ENCODE measurements at places on chromosomes 7 and 10.

- no peak for DNase-seq
These were observed 757.3 kb upstream of the AUTS2 start for GRCh38 chr7:68840991-68841390.

- no peak for DNase-seq
These were observed 353.3 kb upstream of the SORCS1 start for GRCh38 chr10:107517811-107518210.

GRCh38 chr10:79045566-79046175 lies 23.1 kb upstream of the ZMIZ1 start:
- DNase-seq: no peak

DNA sequence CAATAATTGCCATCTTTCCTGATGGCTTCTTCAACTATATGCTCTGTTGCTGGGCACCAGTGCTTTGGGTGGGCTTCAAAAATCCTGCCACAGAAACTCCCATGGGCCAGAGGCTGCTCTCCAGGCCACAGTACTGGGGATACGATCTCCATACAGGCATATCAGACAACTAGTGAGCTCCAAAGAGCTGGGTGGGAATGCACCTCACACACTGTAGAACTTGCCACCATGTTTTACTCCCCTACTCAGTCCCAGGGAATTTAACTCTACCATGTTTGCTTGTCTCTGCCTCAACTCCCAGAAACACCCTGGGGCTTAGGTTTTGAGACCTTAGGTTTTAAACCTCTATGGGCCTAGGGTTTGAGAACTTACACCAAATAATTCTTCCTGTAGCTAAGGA lies 20.5 kb upstream of the TRUB1 start:
- DNase-seq: no peak

DNA sequence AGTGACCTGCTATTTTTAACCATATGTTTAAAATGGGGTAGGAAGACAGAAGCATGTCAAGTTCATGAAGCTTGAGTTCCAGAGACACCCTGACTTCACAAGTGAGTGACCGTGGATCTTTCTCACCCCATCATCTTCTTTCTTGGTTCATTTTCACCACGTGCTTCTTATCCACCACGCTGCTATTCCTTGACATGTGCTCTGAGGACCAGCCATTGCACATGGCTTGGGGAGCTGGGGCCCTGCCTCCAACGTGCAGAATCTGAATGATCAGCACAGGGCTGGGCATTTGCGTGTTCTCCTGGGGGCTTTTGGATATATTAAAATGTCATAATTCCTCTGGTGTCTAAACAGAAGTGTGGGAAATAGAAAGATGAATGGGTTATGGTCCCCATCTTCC lies 25.0 kb upstream of the GTPBP4 start:
- DNase-seq: no peak

GRCh38 chr10:5070648-5071410 lies 23.4 kb upstream of the AKR1C3 start:
- DNase-seq: no peak

GRCh38 chr10:4062751-4063150 lies 277.7 kb upstream of the KLF6 start:
- DNase-seq: no peak

GRCh38 chr10:26215935-26216584 lies 514 bp upstream of the GAD2 start:
- no peak for DNase-seq

GRCh38 chr10:127149501-127150081 lies 46.8 kb downstream of the INSYN2A start:
- DNase-seq: no peak

- DNase-seq: no peak
These were observed 466.3 kb downstream of the SEMA3D start for GRCh38 chr7:84720456-84721097.

- no peak for DNase-seq
These were observed 20.8 kb upstream of the SEPTIN7 start for GRCh38 chr7:35780070-35780469.

DNA sequence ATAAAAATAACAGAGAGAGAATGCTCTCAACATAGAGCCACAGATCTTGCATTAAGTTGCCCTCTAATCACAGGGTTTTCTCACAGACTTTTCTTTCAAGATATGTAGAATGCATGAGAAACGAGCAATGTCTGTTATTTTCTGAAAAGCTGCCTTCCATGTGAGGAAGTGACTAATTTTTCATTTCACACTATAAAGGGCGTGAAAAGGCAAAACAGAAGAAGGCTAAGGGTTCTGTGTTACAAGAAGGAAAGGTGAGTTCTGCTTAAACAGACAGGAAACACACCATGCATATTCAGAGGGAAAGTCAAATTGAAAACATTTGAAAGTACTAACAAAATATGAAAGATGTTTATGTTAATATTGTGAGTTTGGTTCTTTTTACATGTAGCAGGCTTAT lies 189.2 kb downstream of the SEMA3D start:
- no peak for DNase-seq

- no peak for DNase-seq
These were observed 523.7 kb upstream of the GALNT17 start for GRCh38 chr7:70608229-70608628.

DNA sequence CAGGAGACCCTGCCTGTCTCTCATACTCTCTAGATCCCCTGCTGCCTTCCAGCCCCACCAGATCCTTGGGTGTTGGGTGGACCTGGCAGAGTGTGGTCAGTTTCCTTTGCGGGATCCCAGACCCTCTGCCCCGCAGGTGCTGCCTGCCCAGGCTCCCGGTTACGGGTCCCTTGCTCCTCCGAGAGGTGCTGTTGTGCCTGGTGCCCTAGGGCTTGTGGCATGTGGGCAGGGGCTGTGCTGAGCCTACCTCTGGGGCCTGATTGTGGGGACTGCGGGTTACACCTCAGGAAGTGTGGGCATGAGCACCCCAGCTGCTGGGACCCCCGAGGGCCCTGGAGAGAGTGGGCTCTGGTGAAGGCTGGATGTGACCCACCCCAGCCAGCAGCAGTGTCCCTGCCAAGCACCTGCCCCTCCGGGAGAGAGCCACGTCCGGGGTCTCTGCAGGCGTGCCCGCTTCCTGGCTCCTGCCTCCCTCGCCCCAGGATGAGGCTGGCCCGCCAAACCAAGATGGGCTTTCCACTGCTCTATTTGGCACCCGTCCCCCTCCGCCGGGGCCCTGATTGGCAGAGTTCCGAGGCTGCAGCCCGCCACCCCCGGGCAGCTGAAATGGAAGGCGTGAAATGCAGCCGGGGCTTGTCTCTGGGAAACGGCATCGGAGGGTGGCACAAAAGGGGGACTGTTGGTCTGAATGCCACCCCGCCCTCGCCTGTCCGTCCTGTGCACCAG lies 17.0 kb downstream of the CLIP2 start:
- no peak for DNase-seq

DNA sequence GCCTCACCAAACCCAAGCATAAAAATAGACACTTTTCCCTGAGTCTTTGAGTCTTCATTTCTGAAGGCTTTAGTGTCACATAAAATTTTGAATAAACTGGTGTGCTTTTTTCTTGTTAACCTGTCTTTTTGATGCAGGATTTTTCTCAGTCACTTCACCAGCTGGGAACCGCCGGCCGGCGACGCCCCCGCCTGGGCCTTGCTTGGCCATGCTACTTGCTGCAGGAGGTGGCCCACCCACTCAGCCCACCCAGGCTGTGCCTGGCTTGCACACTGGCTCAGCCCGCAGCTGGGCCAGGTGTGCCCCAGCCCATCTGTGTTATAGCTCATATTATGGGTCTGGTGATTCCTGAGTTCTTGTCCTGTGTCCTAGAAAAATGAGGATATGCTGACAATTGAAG lies 247.4 kb upstream of the CACNA2D1 start:
- no peak for DNase-seq

GRCh38 chr10:209357-209756 lies 74.1 kb downstream of the ZMYND11 start:
- no peak for DNase-seq

DNA sequence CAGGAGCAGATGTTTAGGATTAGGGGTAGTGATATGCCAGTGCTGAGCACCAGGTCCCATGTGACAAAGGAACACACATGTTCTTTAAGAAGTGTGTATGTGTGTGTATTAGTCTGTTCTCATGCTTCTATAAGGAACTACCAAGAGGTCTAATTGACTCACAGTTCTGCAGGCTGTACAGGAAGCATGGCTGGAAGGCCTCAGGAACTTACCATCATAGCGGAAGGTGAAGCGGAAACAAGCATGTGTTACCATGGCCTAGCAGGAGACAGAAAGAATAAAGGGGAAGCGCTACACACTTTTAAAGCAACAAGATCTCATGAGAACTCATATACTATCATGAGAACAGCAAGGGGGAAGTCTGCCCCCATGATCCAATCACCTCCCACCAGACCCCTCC lies 22.8 kb upstream of the PDZD8 start:
- no peak for DNase-seq

GRCh38 chr10:107031931-107032699 lies 132.4 kb downstream of the SORCS1 start:
- no peak for DNase-seq

DNA sequence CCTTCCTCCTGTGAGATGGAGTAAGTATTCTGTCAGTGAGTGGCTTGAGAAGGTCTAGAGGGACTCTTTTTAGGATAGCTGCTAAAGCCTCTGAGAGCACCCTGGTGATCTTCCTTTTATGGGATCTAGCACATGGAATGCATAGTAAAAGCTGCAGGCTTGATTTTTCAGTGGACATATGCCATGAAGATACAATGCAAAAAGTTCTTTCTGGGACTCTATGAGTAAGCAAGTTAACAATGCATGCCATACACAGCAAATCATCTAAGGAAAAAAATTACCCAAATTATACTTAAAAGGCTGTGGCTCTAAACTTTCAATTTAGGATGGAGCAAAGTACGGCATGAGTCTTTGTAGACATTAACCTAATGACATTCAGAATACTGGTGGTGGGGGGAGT lies 154.5 kb downstream of the SGMS1 start:
- no peak for DNase-seq

- peak; percentile 87 for DNase-seq
These were observed 38.3 kb downstream of the AKR1B1 start for GRCh38 chr7:134420424-134421125.

DNA sequence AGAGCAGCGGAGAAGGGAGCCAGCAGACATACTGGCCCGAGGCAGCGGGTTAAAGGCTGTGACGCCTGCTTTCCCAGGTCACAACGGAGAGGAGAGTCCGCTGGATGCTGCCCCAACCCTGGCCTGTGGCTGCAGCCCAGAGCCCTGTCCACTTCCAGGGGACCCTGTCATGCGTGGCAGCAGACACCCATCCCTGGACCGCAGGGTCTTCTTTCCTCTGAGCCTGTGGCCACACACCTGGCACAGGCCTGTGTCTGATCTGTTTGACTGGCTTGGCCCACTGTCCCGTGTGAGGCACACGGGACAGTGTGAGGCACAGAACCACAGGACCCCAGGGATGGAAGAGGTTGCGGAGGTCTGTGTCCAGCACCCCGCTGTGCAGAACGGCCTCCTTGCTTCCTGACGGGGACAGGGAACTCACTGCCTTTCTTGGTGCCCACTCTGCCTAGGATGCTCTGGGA lies 42.4 kb downstream of the INSIG1 start:
- no peak for DNase-seq

GRCh38 chr7:65404020-65404419 lies 30.4 kb downstream of the ZNF92 start:
- no peak for DNase-seq

- DNase-seq: no peak
These were observed 152.9 kb upstream of the INHBA start for GRCh38 chr7:41855798-41856197.

- DNase-seq: no peak
These were observed 29.9 kb downstream of the ADCYAP1R1 start for GRCh38 chr7:31082017-31082416.

DNA sequence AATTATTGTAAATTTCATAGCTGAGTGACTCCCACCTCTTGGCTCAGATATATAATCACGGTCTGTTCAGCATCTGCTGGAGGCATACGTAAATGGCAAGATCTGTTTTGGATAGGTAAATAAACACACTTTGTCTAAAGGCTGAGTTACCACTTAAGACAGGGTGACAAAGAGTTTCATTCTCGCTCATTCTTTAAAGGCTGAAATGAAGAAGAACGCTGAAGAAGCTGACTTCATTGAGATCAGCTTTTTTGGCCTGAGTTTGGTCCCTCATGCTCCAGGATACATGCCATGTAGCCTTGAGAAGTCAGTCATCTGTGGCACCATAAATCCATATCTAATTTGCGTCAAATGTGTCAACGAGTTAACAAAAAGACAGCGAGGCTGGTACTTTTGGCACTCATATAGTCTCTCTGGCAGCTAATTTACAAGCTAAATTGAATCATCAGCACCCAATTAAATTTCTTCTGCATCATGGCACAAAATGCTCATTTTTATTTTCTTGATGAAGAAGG lies 309.9 kb downstream of the GPAM start:
- no peak for DNase-seq

- DNase-seq: no peak
These were observed 160.4 kb downstream of the GRID1 start for GRCh38 chr10:86206240-86206579.

DNA sequence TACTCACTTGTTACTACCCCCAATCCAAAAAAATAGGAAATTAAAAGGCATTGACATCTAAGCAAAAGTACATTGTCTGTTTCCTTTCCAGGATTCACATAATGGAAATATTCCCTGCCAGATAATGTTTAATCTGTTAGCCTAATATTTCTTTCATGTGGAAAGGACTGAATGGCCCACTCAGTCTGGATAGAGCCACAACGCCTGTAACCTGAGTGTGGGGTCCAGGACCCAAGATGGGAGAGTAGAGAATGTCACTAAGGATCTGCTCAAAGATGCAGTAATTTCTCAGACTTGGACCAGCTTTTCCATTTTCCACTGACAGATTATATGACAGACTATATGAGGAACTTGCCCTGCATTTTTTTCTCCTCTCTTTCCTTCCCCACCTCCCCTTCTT lies 1088.9 kb downstream of the KCNMA1 start:
- no peak for DNase-seq

- DNase-seq: peak; percentile 73
These were observed at the start of gene PCGF6 for GRCh38 chr10:103350517-103351260. Gene PCGF6 (minus strand): TSS chr10:103351140. CDS start chr10:103351066, 74 bp downstream.

DNA sequence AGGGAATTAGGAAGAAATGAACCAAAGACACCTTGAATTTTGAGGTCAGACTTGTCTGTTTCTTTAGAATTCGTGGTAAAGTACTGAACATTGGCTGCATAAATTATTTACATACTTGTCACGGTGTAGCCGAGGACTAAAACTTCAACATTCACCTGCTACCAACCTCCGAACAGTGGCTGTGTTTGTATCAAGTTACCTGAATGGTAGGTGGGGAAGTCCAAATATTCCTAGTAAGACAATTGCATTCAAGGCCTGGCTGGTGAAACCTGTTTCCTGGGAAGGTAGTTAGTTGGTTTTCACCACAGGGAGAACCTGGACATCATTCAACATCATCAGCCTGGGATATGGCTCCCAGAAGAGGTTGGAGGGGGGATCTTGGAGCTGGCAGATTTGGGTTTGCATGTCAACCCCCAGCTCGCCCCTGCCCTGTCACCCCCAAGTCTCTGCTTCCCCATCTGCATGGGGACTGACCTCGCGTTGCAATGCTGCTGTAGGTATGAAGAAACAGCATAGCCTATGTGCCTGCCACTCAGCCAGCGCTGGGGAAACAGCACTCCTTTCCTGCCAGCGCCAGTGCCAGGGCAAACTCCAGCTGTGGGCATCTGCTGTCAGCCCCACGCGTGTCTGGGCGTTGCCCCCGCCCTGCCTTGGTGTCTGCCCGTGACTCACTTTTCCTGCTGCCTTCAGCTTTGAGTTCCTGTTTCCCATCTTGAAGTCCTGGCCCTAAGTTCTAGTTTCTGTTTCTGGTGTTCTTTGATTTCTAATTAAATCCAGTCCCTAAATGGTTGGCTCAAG lies 12.7 kb upstream of the LARP4B start:
- no peak for DNase-seq
